ENCODE measurements at places on chromosomes 2 and 18.

DNA sequence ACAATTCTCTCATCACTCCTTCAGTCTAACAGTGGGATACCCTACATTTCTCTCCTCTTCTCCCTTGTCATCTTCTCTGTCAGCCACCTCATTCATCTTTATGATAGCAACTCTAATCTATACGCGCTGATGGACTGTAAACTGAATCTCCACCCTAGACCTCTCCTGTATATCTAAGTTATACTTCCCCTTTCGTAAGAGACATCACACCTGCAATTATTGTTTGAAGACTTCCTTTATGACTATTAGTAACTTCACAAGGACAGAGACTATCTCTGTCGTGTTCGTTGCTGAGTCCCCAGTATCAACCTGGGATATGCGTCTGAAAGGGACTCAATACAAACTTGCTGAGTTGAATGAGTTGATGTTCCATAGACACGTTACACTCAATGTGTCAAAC lies 263.2 kb downstream of the IRS1 start:
- DNase-seq = no peak

DNA sequence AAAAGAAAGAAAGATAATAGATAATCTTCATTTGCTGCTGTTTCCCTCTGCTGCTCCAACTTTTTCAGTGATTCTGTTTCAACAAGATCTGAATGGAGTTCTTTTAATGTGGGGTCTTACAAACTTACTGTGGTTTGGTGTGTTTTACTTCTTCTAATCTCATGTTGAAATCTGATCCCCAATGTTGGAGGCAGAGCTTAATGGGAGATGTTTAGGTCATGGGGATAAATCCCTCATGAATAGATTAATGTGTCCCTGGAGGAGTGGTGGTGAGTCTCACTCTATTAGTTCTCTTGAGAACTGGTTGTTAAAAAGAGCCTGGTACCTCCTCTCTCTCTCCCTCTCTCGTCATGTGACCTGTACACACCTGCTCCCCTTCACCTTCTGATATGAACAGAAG lies 442.4 kb downstream of the EPHA4 start:
- DNase-seq = no peak

- no peak for DNase-seq
These were observed 6.4 kb downstream of the SLC8A1 start for GRCh38 chr2:40445467-40445866.

DNA sequence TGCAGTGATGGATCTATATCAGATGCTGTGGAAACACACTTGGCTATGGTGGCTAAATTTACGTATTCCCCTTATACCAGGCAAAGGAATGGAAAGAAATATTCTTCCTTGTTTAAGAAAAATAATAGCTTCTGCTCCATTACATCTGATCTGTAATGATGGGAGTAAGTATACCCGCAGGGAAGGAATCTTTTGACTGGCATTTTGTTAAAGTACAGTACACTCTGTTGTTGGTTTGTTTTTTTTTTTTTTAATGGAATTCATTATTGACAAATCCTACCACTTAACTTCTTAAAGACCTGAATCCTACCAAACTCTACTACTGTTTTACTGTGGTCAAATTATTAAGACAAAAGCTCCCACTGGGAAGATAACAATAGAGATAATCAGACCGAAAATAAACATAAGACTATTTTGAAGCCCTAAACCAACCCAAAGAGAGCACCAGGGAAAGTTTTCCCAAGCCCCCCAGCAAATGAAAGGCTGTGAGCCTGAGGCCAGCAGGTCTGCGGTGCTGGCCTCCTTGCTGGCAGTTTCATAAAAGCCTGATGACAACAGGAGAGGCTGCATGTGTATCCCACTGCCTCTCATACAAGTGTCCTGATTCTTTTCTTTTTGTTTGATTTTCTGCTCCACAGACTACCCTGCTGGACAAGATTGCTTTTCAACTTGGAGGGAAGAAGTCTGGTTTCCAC lies 101.0 kb downstream of the SLC25A12 start:
- DNase-seq = no peak

DNA sequence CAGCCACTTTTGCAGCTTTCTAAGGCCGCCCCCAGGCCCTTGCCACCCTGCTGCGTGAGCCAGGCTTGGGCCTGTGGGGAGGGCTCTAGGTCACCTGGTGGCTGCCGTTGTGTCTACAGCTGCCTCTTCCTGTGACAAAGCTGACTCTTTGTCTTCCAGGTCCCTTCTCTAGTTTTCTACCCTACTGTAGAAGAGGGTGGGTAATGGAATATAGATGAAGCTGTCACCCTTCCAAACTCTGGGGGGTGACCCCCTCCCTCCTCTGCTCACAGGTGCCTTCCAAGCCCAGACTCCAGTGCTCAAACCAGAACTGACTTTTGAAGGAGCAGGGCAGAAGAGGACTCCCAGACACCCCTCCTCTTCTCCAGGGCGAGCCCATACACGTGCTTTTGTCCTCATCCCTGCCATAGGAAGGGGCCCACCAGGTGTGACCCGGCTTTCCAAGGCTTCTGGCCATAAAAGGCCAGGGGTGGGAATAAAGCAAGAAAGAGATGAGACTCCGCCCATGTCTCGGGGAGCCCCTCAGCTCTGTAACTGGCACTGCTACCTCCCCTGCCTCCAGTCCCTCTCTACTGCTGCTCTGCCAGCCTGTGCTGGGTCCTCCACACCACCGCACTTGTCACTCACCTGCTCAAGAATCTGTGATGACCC lies 17.9 kb upstream of the SDC1 start:
- no peak for DNase-seq

GRCh38 chr2:107308835-107309234 lies 422.9 kb upstream of the ST6GAL2 start:
- DNase-seq = no peak

- no peak for DNase-seq
These were observed 38.6 kb upstream of the KCNF1 start for GRCh38 chr2:10873171-10873570.

- no peak for DNase-seq
These were observed 304.1 kb downstream of the NRXN1 start for GRCh38 chr2:50727636-50728339.

- no peak for DNase-seq
These were observed 25.6 kb upstream of the PRLH start for GRCh38 chr2:237540823-237541222.

DNA sequence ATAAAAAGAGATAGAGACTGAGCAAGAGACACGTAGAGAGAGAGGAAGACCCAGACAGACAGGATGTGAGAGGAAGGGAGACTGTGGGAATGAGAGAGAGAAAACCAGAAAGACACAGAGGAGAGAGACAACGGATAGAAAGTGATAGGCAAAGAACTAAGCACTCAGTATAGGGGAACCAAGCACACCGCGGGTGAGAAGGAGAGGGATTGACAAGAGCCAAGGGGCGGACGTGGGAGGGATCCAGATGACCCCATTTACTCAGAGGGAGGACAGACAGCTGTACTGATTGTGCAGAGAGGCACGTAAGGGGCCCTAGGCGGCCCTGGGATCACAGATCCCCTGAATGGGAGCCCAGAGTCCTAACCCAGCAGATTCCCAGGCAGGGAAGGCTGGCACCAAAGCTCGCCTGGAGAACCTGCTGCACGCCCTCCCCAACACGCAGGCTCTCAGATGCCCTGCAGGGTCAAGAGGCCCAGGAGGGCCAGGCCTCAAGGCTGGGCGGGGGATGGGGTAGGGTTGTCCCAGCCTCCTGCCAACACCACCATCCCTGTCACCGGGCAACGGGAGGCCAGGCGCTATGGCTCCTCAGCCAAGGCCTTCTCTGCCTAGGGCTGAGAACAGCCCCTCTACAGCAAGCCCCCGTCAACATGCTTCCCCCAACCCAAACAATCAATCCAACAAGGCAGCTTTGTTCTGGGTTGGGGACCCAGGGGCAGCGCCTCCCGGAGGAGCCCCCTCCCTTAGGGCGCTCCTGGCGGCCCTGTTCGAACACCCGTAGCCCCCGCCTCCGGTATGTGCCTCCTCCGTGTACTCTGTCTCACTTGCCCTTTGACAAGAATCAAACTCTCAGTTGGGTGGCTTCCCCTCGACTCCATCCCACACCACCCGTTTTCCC lies 579 bp downstream of the LOXL3 start:
- DNase-seq = no peak

DNA sequence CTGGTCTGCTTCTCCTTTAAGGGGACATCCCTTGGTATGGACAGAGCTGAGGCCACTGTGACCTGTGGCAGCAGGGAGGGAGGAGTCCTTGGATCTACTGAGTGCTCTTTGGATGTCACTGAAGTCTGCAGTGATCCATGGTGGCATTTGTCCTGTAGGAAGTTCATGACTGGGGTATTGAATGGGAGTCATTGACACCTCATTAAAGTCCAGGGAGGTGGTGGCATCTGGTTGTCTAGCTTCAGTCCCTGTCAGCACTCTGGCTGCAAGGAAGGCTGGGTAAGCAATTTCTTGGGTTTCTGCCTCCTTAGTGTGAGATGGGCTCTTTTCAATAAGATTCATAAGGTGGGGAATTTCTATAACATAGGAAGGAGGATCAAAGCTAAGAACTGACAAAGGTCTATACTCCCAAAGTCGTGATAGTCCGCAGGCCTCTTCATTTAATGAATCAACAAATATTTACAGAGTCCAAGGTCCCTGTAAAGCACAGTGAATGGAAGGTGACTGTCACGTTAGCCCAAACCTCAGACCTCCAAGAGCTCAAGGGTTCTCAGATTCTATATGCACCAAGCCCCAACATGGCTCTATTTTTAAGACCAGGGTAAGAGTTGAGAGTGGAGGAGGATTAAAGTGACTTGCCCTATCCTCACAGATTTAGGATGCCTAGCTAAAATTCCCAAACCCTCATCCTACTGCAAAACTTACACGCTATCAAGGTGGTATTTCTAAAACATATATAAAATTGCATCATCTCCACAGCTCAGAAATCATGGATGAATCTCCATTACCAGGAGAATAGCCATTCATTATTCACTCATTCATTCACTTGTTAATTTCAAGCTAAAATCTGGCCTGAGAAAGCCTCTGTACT lies 40.2 kb downstream of the THNSL2 start:
- no peak for DNase-seq

DNA sequence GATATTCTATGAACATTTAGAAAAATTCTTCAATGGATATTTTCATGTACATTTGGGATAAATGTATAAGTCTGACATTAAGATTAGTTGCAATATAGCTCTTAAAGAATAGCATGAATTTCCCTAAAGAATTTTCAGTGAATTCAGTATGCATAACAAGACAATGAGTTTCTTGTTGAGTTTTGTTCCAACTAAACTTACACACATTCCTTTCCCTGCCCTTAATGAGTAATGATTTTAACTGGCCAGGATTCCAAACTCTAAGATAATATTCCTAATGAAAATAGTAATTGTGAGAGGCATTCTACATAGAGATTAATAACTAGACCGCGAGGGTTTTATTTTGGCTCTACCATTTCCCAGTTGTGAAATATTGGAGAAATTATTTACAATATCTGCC lies 390.3 kb upstream of the GALNT5 start:
- DNase-seq = no peak

DNA sequence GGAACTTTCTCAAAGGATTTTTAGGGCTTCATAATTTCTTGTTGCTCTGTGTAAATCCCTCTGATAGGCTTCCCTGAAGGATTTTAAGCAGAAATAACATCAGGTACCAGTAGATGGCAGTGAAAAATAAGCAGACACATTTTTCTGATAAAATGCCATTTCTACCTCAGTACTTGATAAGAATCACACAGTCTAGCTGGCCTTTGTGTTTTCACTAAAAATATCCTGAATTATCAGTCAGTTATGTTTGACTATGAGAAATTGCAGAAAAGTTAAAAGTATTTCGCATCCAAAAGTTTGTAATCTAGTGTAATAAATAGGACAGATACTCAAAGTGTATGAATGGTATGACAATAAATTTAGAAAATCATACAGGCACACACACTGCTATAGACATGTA lies 68.7 kb downstream of the DNAJC10 start:
- DNase-seq = no peak

DNA sequence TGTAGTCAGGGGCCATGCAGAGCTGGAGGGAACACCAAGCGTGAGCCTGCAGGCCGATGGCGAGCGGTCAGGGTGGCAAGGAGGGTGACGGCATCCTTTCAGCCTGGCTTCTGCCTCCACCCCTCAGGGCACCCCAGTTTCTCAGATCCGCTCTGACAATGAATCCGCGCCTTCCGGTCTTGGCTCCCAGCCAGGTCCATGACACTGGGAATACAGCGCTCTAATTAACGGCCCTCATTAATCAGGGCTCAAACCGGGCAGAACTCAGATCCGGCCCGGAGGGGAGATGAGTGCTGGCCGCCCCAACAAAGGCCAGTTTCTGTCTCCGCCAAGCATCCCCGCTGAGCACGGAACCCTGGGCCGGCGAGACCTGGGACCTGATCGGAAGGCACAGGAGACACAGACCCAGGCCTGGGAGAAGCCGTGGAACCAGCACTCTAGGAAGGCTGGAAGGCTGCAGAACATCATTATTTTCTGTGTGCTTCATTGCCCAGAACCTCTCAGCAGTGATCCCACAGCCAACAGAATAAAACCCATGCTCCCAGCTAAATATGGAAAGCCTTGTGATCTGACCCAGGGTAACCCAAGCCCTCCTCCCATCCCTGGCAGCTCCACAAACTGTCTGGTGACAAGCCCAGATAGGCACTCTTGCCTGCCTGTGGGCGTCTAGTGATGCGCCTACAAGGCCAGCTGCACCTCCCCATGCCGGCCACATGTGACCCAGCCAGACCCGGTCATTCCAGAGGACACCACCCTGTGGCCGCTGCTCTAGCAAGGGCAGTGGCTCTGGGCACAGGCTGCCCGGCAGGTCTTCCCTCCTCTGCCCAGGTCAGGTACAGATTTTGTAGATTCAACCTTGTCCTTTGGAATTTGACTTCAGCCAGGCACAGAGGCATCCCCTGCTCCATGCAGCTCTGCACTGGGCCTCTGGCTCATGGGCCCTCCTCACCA lies 438.7 kb upstream of the MYT1L start:
- DNase-seq = no peak

GRCh38 chr2:24272161-24272802 lies 88.1 kb downstream of the ITSN2 start:
- no peak for DNase-seq

DNA sequence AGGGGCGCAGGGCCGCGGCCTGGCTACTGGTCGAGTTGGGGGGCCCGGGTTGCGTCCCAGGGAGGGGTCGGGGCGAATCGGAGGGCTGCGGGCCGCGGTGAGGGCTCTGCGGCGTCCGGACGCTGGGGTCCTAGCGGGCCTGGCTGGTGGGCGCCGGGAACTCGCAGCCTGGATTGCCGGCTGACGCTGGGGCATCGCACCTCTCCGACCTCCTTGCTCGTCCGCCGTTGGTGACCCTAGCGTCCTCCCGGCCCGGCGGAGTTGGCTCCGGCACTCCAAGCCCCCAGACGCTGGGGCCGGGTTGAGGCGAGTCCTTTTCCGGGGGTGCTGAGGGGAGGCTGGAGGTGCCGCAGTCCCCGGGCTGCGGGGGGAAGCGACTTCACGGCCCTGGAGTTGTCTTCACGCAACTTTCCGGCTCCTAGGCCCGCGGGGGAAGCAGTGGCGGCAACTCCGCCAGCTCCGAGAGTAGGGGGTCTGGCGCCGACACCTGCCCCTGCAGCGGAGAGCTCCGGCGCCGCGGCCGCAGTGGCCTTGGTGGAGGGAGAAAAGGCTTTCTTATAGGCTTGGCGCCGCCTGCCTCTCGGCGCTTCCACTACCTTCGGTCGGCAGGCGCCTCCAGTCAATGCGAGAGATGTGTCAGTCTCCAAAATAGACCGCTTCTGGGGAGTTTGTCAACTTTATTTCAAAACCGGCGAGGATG lies 70.3 kb downstream of the HAUS1 start:
- no peak for DNase-seq

GRCh38 chr2:173427887-173428668 lies 73.4 kb downstream of the CDCA7 start:
- no peak for DNase-seq

- no peak for DNase-seq
These were observed 398.0 kb downstream of the CDH2 start for GRCh38 chr18:27778925-27779324.

- DNase-seq = no peak
These were observed 16.9 kb upstream of the ZCCHC2 start for GRCh38 chr18:62505669-62506494.

Data from NCI-H187 (cell line).